Neuronal stem cell (in vitro differentiated cells): ENCODE measurements at places on chromosomes 2 and 18.
A peak's percentile ranks its signal among the peaks of the same experiment; 100 is the strongest.

- no peak for DNase-seq
Observed at GRCh38 chr2:42613281-42614064, 45.0 kb downstream of the MTA3 start.

GRCh38 chr2:124325667-124326440 is 300.8 kb downstream of the CNTNAP5 start:
- no peak for DNase-seq

- no peak for DNase-seq
Observed at GRCh38 chr2:54038835-54039234, 68.0 kb upstream of the PSME4 start.

DNA sequence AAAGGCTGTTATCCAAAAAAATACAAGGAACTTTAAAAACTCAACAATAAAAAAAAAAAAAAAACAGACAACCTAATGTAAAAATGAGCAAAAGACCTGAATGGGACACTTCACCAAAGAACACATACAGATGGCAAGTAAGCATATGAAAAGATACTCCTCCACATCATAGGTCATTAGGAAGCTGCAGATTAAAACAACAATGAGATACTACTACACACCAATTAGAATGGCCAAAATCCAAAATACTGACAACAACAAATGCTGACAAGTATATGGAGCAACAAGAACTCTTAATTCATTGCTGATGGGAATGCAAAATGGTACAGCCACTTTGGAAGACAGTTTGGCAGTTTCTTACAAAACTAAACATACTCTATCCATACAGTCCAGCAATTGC is 84.2 kb downstream of the DYNC1I2 start:
- DNase-seq: no peak

DNA sequence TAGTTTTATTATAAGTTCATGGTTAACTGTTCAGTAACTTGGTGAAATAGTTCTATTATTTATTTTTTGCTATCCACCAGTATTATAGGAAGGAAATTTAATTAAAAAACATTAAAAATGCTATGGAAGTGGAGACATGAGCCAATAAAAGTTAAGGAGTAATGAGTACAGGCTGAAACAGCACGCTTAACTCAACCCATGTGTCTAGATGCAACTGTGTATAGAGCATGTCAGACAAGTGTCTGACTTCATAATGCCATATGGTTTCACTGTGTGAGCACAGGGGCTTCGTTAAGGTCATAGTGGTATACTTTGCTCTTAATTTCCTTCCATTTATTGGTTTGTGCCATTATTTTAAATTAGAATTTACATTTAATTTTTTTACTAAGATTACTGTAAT is 566.8 kb upstream of the NRP2 start:
- DNase-seq: no peak

GRCh38 chr2:235640926-235641723 is 147.3 kb downstream of the AGAP1 start:
- no peak for DNase-seq

- DNase-seq: no peak
Observed at GRCh38 chr2:1801541-1801940, 57.2 kb upstream of the PXDN start.

GRCh38 chr2:221097568-221097915 is 474.6 kb downstream of the EPHA4 start:
- no peak for DNase-seq

DNA sequence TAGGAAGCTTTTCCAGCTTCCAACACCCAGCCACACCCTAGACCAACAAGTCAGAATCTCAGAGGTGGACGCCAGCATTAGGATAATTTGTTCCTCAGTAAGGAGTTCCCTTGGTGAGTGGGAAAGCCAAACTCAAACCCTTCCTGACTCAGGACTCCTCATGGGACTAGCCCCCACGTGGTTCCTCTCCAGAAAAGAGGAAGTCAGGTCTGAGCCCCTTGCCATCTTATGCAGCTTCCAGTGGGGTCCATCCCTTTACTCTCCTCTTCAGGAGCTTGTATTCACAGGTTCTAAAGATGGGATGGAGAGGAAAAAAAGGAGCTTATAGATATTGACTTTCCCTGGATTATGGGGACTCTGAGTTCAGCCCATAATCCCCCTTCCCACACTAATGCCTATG is 14.8 kb upstream of the NOTO start:
- DNase-seq: no peak

DNA sequence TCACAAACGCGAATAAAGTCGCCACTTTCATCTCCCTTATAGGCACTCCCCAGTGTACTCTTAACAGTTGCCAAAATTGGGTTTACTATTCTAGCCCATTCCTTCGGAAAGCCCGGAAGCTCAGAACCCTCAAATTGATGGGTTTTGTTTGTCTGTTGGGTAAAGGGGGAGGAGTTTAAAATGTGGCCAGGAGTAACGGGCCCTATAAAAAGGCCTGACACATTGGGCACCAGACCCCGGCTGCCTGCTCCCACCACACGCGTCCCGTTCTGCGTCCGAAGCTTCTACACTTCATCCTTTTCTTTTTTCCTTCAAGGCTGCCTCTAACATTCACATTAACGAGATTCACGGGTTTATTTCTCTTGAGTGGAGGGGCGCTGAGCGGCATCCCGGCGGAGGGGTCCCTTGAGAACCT is 837 bp downstream of the NHEJ1 start:
- no peak for DNase-seq

DNA sequence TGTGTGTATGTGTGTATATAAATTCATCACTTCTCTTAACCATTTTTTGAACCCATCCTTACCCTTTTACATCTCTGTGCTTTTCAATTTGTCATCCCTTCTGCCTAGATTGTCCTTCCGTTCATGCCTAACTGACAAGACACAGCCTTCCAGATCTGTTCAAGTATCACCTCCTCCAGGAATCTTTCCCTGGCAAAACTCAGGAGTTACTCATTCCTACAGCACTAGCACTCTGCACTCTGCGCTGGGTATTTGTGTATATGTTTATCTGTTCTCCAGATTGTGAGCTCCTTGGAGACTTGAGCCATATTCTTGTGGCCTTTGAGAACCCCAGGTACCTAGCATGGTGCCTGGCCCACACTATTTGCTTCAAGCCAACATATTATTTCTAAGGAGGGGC is 26.8 kb upstream of the ASXL2 start:
- no peak for DNase-seq

DNA sequence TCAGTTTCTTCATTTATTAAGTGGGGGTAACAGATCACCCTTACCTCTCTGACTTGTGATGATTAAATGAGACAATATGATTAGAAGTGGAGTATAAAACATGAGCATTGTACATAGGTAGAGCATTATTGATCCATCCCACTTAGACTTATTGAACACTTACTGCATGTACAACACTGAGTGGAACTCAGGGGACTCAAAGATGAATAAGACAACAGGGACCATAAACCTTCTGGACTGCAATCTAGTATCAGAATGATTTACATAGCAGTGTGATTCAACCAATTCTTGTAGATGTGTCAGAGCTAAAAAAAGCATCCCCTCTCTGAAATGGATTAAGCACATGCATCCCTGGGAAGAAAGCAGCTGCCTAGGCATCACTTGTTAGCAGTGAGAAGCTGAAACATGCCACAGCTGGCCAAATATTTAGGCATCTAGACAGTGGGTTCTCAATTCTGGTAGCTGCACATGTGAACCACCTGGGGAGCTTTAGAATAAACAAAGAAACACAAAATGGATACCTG is 111.5 kb downstream of the CYRIA start:
- DNase-seq: no peak

GRCh38 chr2:53474914-53475313 is 292.7 kb upstream of the CHAC2 start:
- DNase-seq: no peak

DNA sequence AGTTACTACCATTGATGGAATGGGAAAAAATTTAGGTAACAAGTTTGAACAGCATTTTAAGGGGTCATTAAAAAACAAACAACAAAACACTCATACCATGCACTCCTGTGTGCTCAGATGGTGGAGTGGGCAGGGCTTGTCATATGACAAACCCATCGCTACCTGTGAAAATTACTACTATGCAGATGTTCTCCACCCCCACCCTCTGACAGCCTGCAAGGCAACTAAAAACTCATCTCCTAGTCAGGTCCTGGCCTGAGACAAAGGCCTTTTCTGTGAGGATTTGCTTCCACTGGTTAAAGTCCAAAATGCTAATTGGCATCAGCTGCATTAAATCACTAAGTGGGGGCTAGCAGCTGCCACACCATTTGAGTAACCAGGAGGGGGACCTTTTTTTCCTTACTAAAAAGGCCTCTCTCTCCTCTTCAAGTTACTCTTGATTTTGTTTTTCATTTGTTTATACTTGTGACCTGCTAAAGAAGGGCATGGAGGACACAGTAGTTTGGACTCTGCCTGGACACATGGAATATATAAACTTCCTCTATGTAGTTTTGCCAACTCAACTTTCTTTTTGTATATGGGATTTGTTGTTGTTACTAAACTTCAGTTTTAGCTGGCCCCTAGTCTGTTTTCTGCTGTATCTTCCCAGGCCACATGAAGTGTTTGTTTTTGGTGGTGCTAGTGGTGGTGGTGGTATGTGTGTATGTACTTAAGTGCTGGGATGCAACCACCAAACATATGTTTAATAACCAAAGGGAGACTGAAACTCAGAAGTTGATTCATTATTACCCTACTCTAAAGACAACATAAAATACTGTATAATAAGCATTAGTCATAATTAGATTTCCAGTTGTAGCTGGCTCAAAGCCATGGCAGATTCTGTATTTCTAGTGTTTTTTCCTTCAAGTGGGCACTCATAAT is 121.3 kb downstream of the MAP4K4 start:
- DNase-seq: no peak

- DNase-seq: no peak
Observed at GRCh38 chr2:15889442-15890123, 50.8 kb upstream of the MYCN start.

DNA sequence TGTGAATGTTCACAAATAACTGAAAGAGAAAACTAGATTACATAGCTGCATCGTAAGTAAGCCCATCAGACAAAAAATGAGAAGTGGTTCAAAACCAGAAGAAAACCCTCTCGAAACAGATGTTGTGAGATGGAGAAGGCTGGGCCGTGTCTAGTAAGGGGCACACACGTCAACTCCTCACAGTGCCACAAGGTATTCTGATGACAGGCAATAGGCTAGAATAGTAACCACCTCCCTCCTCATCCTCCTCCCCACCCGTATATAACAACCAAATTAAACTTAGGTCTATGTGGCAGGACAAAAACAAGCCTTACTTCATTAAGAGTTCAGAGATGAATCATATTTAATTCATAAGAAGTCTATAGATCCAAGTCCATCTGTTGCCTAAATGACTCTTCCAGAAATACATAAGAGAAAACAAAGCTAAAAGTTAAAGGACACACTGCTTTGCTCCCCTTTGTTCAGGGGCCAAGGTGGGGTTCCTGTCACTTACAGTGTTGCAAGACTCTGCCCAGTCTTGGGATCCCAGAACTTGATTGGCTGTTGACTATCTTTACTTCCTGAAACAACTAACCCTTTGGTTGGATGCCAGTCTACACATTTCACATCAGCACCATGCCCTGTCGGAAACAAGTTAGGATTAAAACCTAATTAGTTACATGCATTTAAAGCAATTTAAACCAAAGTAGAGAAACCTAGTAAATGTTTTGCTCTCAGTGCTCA is 25.0 kb downstream of the SFT2D3 start:
- no peak for DNase-seq

DNA sequence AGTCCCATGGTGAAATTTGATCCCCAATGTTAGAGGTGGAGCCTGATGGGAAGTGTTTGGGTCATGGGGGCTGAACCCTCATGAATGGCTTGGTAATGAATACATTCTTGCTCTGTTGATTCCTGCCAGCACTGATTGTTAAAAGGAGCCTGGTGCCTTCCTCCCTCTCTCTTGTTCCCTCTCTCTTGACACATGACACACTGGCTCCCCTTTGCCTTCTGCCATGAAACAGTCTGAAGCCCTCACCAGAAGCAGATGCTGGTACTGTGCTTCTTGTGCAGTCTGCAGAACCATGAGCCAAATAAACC is 30.6 kb upstream of the EPC2 start:
- DNase-seq: peak; percentile 54

DNA sequence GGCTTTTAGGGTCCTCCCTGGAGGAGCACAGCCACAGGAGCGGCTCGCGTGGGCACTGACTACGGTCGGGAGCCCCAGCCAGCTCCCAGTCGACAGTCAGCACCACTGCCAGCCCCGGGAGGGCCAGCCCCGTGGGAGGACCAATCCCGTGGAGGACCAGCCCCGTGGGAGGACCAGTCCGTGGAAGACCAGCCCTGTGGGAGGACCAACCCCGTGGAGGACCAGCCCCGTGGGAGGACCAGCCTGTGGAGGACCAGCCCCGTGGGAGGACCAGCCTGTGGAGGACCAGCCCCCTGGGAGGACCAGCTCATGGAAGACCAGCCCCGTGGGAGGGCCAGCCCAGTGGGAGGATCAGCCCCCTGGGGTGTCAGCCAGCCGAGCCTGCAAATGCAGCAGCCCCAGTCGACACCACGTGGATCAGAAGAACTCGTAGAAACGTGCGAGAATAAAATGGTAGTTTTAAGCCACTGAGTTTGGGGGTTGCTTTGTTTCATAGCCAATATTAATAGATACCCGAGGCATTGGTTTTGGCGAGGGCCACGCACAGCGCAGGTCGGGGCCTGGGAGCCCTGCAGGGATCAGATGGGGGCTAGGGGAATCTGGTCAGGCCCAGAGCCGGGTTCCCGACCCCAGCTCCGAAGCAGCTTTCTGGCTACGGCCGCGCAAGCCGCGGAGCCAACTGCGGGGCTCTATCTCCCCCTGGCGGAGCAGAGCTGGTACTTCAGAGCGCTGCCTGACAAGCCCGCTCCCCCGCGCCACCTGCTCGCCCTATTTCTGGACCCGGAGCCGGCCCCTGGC is 73.0 kb downstream of the TEX51 start:
- peak; percentile 72 for DNase-seq

DNA sequence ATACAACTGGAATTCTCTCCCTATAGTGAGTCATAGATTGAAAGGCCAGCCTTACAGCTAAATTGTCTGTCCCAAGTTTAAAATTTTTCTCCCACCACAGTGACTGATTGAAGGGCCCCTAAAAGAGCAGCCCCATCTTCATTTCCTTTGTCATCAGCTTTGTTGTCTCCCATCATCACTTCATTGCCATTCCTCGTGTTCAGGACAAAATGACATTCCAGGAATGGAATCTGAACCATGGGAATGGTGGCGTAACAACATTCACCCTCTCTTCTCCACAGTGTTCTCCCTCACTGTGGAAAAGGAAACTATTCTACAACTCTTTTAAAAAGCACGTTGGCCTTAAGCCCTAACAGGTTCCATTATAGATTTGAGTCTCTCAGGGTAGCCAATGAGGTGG is 52.1 kb downstream of the PSTPIP2 start:
- DNase-seq: no peak

DNA sequence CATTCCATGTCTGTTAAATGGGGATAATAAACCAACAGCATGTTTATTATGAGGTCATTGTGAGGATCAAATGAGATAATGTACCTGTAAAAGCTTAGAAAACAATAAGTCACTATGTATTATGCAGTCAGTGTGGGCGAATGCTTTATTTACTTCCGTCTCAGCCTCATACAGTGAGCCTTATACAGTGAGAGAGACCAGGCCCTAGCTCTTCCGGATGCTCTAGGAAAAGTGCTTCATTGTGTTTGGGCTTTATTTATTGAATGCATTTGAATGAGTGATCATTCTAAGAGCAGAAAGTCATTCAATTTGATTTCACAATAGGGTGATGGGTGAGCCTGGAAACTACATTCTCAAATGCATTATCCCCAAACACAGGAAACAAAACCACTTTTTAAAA is 603.9 kb upstream of the FANCL start:
- no peak for DNase-seq

GRCh38 chr2:135820003-135820618 is 16.9 kb downstream of the LCT start:
- no peak for DNase-seq

GRCh38 chr18:21110713-21111345 is 784 bp downstream of the ROCK1 start:
- peak; percentile 29 for DNase-seq

GRCh38 chr2:2512931-2513330 is 181.9 kb upstream of the MYT1L start:
- no peak for DNase-seq
